ENCODE measurements at places on chromosomes 1 and 21. TPM values are rescaled to one million over a fixed set of nuclear protein-coding genes. Genes with fewer than 3 reads are reported as not detected.

C1orf210 gene
- total RNA-seq = 0.66 TPM

LRRC41 gene
- 32.8 TPM for total RNA-seq

KAZN gene
- 1.3 TPM for total RNA-seq

HRNR gene
- under 0.01 TPM for total RNA-seq

SPRR1A gene
- not detected for total RNA-seq

FABP3 gene
- 5.2 TPM for total RNA-seq

AGTRAP gene
- total RNA-seq = 20.5 TPM

DNA sequence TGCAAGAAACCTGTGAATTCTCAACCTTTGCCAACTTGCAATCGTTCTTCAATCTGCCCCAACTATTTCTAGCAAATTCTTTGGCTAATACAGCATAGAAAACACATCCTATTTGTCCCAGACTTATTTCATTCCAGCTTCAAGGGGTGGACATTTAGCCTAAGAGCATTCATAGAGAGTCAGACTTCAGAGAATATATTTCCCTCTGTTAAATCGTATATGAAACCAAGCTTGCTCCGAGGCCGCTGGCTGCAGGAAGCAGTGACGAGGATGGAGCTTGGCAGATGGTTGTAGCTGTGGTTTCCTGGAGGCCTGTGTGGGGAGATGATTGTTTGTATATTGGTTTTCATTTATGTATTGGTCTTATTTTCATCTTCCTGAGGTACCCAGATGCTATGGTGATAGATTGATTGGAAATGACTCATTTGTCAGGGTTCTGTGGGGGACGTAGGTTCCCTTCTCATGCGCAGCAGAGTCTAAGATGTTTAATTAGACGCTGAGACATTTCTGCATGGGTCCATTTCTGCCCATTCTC is 26.1 kb downstream of the MAN1C1 start:
- DNase-seq = no peak
- no peak overlapping the region for H3K4me3 ChIP-seq
- no peak overlapping the region for H3K27ac ChIP-seq
- no peaks in the 10 kb centered on the region for H3K36me3 ChIP-seq

GRCh38 chr21:17406202-17406601 is 106.6 kb upstream of the CXADR start:
- H3K27ac ChIP-seq = no peak overlapping the region
- DNase-seq = no peak
- no peaks in the 10 kb centered on the region for H3K36me3 ChIP-seq
- no peak overlapping the region for H3K4me3 ChIP-seq
- H3K4me1 ChIP-seq = no peaks in the 10 kb centered on the region
- H3K27me3 ChIP-seq = no peaks in the 10 kb centered on the region

DNA sequence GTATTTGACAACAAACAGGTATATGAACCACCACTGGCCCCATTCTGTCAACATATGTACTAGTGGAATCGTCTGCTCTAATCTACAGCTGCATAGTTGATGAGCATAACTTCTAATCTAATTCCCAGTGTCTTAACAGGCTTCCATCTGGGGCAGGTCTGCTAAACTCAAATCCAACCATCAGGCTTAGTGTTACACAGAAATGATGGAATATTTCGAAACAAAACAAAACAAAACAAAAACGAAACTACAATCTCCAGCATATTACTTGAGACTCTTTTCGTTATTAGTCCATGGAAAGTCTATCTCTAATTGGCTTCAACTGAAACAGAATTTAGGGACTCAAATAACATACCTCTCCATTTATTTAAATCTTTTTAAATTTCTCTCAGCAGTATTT is 37.6 kb downstream of the DIPK1A start:
- H3K4me1 ChIP-seq = no peaks in the 10 kb centered on the region
- no peak overlapping the region for H3K4me3 ChIP-seq
- no peaks in the 10 kb centered on the region for H3K27me3 ChIP-seq
- H3K27ac ChIP-seq = no peak overlapping the region
- no peak for DNase-seq
- no peaks in the 10 kb centered on the region for H3K36me3 ChIP-seq

- no peaks in the 10 kb centered on the region for H3K36me3 ChIP-seq
- no peaks in the 10 kb centered on the region for H3K4me1 ChIP-seq
- no peak overlapping the region for H3K27ac ChIP-seq
- no peak for DNase-seq
Measured at GRCh38 chr21:32698971-32699693, 28.7 kb downstream of the SYNJ1 start.

GRCh38 chr1:176494436-176494835 is 31.5 kb downstream of the PAPPA2 start:
- H3K27ac ChIP-seq = no peak overlapping the region
- no peak for DNase-seq
- no peak overlapping the region for H3K4me3 ChIP-seq
- no peaks in the 10 kb centered on the region for H3K27me3 ChIP-seq

DNA sequence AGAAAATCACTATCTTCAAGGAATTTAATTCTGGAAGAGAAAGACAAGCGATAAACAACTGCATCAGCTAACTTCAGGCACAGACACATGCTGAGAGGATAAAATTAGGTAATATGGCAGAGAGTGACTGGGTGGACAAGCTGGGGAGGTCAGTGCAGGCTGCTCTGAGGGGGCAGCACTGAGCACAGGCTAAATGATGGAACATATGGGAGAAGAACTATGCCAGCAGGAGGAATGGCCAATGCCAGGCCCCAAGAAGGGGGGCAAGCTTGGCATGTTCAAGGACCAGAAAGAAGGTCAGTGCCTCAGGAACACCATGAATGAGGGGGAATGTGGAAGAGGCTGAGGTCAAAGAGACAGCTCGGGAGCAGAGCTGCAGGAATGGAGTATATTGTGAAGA is 190.7 kb upstream of the MAP1LC3C start:
- DNase-seq = no peak
- H3K4me3 ChIP-seq = no peak overlapping the region
- H3K4me1 ChIP-seq = no peaks in the 10 kb centered on the region
- no peaks in the 10 kb centered on the region for H3K36me3 ChIP-seq

- H3K36me3 ChIP-seq = no peaks in the 10 kb centered on the region
- H3K4me3 ChIP-seq = no peak overlapping the region
- no peaks in the 10 kb centered on the region for H3K27me3 ChIP-seq
- H3K27ac ChIP-seq = no peak overlapping the region
- no peaks in the 10 kb centered on the region for H3K4me1 ChIP-seq
Measured at GRCh38 chr21:38714999-38715398, 90.7 kb upstream of the ETS2 start.

DNA sequence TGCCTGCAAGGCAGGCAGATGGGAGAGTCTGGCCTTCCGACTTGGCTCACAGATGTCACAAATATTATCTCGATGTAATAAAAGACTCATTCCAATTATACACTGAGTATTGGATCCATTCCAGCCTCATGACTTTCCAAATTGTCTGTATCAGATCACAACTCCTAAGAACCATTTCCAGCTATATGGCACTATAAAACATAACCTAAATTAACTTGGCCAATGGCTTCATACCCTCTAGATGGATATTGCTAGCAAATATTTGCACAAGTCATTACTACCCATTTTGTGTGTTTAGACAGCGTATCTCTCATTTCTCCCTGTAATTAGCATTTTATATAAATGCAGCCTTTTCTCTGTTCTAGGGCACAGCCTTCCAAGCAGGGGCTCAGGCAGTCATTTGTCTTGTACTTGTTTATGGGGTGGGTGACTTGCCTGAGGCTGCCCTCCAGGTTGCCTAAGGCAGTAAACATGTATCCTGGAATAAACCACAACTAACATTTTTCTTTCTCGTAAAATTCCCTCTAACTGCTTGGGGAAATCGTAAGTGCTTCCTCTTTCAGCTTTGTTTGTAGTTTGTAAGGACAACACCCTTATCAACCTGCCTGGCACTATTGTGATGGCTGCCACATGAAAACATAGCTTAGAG is 70.6 kb upstream of the KCNJ6 start:
- no peaks in the 10 kb centered on the region for H3K36me3 ChIP-seq
- no peak for DNase-seq
- no peaks in the 10 kb centered on the region for H3K27me3 ChIP-seq
- H3K4me1 ChIP-seq = no peaks in the 10 kb centered on the region

DNA sequence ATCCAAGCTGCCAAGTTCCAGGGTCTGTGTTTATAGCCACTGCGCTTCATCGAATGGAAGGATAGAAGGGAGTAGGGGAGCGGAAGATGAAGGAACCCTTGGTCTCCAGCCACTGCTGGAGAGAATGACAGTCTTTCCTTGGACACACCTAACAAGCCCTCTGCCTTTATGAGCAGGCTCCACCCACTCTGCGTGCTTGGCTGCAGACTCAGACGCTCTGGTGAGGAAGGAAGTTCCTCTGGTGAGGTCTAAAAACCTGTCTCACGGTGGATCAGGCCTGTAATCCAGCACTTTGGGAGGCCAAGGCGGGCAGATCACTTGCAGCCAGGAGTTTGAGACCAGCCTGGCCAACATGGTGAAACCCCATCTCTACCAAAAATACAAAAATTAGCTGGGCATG is 55.4 kb downstream of the MATN1 start:
- no peaks in the 10 kb centered on the region for H3K4me1 ChIP-seq
- DNase-seq = peak; percentile 7
- H3K36me3 ChIP-seq = no peaks in the 10 kb centered on the region
- no peak overlapping the region for H3K4me3 ChIP-seq
- H3K27ac ChIP-seq = no peak overlapping the region
- no peaks in the 10 kb centered on the region for H3K27me3 ChIP-seq

DNA sequence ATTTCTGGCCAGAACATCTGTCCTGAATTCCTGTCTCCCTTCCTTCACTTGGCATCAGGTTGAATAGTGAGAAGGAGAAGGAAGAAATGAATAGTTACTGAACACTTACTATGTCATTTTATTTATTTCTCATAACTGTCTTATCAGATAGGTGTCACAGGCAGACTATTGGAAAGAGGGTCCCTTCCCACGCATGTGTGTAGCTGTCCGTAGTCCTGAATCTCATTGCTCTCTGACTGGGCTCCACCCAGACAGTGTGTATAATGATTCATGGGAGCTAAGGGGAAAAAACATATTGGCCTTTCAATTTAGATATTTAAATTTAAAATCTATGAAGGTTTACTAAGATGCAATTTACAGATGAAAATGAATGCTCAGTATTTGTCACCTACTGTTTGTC is 86.1 kb downstream of the OMA1 start:
- H3K36me3 ChIP-seq = no peaks in the 10 kb centered on the region
- H3K27ac ChIP-seq = no peak overlapping the region
- DNase-seq = no peak
- H3K4me3 ChIP-seq = no peak overlapping the region
- H3K27me3 ChIP-seq = no peaks in the 10 kb centered on the region
- no peaks in the 10 kb centered on the region for H3K4me1 ChIP-seq

DNA sequence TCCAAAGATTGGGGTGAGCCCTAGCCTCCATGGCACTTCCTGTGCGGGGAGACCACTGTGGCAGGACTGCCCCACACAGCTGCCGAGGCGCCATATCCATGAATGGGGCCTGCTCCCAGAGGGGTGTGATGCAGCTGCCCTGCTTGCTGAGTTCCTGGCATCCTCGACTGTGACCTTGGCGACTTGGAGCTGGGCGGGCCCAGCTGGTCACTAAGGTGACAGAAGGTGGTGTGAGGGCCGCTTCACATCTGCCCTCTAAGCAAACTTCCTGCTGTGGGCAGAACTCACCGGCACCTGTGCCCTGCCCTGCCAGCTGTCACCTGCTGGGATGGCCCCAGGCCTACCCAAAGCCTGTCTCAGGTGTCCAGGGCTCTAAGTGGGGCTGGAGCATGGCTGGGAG is 9.0 kb downstream of the TMEM61 start:
- H3K4me1 ChIP-seq = no peaks in the 10 kb centered on the region
- no peak overlapping the region for H3K27ac ChIP-seq
- H3K36me3 ChIP-seq = no peaks in the 10 kb centered on the region
- H3K4me3 ChIP-seq = no peak overlapping the region
- peaks cover 13% of the 10 kb centered on the region for H3K27me3 ChIP-seq

DNA sequence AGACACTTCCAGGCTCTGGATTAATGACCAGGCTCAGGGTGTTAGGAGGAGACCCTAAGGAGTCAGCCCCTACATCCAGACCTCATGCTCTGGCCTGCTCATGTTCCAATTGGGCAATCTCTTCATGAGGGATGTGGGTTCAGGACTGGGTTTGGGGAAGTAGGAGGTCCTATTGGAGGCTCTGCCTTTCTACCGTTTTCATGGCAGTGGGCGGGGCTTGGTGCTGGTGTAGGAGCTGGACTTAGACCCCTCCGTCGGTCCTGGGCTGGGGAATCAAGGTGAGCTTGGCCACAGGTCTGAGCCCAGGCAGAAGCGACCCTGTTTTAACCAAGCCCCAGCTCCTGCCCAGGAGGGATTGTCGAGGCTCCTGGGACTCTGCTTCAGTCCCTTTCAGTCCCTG is 123.4 kb downstream of the PRDM16 start:
- H3K4me3 ChIP-seq = no peak overlapping the region
- H3K27ac ChIP-seq = no peak overlapping the region
- no peaks in the 10 kb centered on the region for H3K36me3 ChIP-seq
- no peak for DNase-seq
- no peaks in the 10 kb centered on the region for H3K27me3 ChIP-seq
- H3K4me1 ChIP-seq = no peaks in the 10 kb centered on the region

GRCh38 chr1:178143730-178144690 is 50.1 kb downstream of the RASAL2 start:
- no peak for DNase-seq
- H3K4me1 ChIP-seq = no peaks in the 10 kb centered on the region
- no peak overlapping the region for H3K27ac ChIP-seq
- H3K4me3 ChIP-seq = no peak overlapping the region
- no peaks in the 10 kb centered on the region for H3K27me3 ChIP-seq

- no peak overlapping the region for H3K27ac ChIP-seq
- H3K4me1 ChIP-seq = no peaks in the 10 kb centered on the region
- H3K4me3 ChIP-seq = no peak overlapping the region
- H3K27me3 ChIP-seq = no peaks in the 10 kb centered on the region
- H3K36me3 ChIP-seq = no peaks in the 10 kb centered on the region
Measured at GRCh38 chr1:157356601-157357000, 195.7 kb downstream of the FCRL5 start.

DNA sequence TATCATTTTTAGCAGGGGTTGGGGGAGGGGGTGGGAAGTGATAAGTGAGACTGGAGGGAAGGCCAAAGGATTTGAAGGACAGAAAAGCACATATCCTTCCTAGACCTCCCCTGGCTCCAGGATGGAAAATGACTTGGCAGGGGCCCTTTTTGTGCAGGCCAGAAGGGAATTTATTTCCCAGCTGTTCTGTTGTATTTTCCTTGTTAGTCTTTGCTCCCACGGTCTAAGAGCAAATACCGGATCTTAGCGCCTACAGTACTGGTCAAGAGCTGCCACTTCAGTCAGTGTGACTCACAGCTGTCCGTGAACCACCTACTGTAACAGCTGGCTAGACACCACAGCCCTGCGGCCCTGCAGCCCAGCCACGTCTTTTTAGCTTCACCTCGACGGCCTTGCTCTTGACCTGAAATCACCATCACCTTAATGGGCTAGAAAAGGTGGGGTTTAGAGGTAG is 51.0 kb upstream of the ERRFI1 start:
- H3K4me1 ChIP-seq = peaks cover 10% of the 10 kb centered on the region
- H3K27ac ChIP-seq = peak overlapping the region; percentile 78
- no peak for DNase-seq
- no peaks in the 10 kb centered on the region for H3K36me3 ChIP-seq

GRCh38 chr1:244050835-244051444 is at the start of gene ZBTB18:
TSS of gene ZBTB18 (plus strand) at chr1:244051283. CDS start at chr1:244051432, 149 bp downstream.
- H3K36me3 ChIP-seq = peaks cover 26% of the 10 kb centered on the region
- H3K27me3 ChIP-seq = no peaks in the 10 kb centered on the region
- no peak for DNase-seq
- peak within 1 kb of the TSS; percentile 90 for H3K4me3 ChIP-seq
- H3K4me1 ChIP-seq = peaks cover 12% of the 10 kb centered on the region
- peak within 1 kb of the TSS; percentile 98 for H3K27ac ChIP-seq
